ENCODE measurements at places on chromosomes 3 and 15. TPM values are rescaled to one million over a fixed set of nuclear protein-coding genes. Genes with fewer than 3 reads are reported as not detected.

The SLC9C1 gene
- not detected for total RNA-seq

- no peak overlapping the region for H3K4me3 ChIP-seq
- H3K36me3 ChIP-seq = peaks cover 4% of the 10 kb centered on the region
- DNase-seq = no peak
- H3K27ac ChIP-seq = no peak overlapping the region
- H3K4me1 ChIP-seq = no peaks in the 10 kb centered on the region
- H3K27me3 ChIP-seq = no peaks in the 10 kb centered on the region
These were observed 36.5 kb downstream of the ATP13A3 start for GRCh38 chr3:194450341-194450740.

GRCh38 chr3:146375219-146375618 is 94.1 kb downstream of the PLSCR2 start:
- H3K36me3 ChIP-seq = no peaks in the 10 kb centered on the region
- DNase-seq = no peak
- no peak overlapping the region for H3K4me3 ChIP-seq
- H3K27ac ChIP-seq = no peak overlapping the region
- H3K27me3 ChIP-seq = no peaks in the 10 kb centered on the region
- H3K4me1 ChIP-seq = no peaks in the 10 kb centered on the region

- no peak overlapping the region for H3K27ac ChIP-seq
- H3K36me3 ChIP-seq = no peaks in the 10 kb centered on the region
These were observed 172.7 kb downstream of the ZBTB20 start for GRCh38 chr3:114974387-114974786.

DNA sequence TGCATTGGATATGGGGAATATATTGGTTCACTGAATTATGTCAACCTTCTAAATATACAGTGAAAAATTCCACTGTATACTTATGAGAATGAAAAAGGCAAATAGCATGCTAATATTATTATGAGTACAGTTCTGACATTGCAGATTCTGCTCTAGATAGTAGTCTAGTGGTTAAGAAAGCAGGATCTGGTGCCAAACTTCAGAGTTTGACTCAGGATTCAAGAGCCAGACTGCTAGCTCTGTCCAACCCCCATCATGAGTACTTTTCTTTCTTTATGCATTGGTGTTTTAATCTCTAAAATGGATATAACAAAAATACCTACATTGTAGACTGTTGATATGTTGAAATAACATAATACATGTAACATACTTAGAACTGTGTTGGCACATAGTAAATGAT is 57.3 kb upstream of the PLSCR4 start:
- H3K4me3 ChIP-seq = no peak overlapping the region
- H3K36me3 ChIP-seq = no peaks in the 10 kb centered on the region
- no peaks in the 10 kb centered on the region for H3K4me1 ChIP-seq
- no peak overlapping the region for H3K27ac ChIP-seq
